ENCODE measurements at places on chromosomes 4 and X.

DNA sequence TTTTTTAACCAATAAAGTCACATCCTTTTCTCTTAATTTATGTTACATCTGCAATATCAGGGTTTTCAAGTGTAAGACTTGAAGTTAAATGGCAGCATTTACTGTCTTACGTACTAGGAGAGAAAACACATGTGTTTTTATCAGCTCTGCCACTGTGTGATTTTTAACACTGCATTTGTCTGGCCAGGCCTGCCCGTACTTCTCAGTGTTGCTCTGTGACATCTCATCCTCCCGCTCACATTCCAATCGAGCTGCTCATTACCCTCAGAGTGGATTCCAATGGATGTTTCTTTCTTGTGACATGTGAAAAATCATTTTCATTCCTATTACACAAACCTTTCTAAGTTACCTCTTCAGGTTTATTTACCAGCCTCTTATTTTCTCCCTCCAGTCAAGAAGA is 420.3 kb downstream of the FAT4 start:
- DNase-seq: no peak

DNA sequence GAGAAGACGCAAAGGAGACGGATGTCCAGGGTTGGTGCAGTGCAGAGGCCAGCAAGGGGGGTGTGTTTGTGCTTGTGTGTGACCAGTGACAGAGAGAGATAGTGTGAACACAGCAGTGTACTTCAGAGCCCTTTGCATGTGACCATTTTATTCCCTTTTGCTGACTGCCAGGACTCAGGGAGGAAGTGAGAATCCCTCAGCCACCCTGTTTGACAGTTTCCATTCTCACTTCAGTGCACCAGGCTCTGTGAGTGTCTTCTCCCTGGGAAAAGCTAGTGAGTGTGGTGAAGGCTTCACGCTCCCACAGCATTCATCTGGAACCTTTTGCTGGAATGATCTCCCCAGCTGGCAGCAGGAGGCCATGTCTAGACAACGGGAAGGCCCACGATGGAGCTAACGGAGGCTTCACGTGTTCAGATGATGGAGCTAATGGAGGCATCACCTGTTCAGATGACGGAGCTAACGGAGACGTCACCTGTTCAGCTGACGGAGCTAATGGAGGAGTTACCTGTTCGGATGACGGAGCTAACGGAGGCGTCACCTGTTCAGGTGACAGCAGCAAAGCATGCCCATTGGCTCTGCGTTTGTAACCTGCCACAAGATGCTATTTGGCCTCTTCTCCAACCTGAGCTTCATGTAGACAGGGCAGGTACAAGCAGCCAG is 195.4 kb downstream of the AFAP1 start:
- no peak for DNase-seq

DNA sequence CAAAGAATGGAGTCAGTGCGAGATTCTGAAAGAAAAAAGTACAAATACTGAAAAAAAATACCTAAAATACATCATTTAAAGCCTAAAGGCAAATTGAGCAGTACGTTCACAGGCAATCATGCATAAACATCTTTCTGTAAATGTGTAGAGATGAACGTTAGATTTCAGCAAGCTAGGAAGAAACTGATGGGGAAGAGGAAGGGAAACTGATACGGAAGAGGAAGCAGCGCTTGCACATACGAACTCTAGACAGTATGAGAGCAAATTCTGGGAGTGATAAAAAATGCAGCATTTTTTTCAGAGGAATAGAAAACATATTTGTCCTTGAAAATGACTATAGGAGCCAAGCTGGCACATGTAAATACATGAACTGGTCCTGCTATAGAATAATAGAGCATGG is 9.4 kb downstream of the ANKRD50 start:
- no peak for DNase-seq

DNA sequence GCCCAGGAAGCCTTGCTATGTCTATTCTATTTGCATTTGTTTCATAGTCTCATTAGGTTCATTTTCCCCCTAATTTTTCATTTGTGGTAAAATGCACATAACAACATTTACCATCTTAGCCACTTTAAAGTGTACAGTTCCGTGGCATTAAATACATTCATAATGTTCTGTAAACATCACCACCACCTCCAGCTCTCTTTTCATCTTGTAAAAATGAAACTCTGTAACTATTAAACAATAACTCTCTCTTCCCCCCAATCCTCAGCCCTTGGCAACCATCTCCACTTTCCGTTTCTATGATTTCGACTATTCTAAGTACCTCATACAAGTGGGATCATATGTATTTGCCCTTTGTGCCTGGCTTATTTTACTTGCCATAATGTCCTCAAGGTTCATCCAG is 19.9 kb downstream of the ARHGEF38 start:
- DNase-seq: no peak

- DNase-seq: no peak
Measured at GRCh38 chr4:144531841-144532240, 114.1 kb upstream of the HHIP start.

DNA sequence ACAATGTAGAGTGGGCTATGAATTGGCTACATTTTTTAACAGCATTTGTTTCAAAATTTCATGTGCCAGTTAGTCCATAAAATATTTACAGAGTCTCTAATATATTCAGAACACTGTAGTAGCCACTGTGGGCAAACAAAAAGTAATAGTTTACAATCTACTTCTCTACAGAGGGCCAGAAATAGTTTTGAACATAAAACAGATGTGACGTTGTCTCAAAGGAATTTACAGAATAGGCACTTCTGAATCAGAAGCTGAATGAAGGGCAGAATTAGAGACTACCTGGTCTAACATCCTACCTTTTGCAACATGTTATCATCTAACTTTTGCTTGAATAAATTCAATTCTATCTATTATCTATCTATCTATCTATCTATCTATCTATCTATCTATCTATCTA is 811.9 kb upstream of the EPHA5 start:
- no peak for DNase-seq

GRCh38 chr4:153638999-153639398 is 45.1 kb upstream of the TLR2 start:
- no peak for DNase-seq

- peak; percentile 77 for DNase-seq
Measured at GRCh38 chr4:37890801-37891259, at the start of gene TBC1D1. Gene TBC1D1, plus strand, starts transcription at chr4:37891084. Its CDS starts 11,012 bp downstream, at chr4:37902096.

GRCh38 chrX:107171369-107172102 is 34.7 kb downstream of the NUP62CL start:
- no peak for DNase-seq

DNA sequence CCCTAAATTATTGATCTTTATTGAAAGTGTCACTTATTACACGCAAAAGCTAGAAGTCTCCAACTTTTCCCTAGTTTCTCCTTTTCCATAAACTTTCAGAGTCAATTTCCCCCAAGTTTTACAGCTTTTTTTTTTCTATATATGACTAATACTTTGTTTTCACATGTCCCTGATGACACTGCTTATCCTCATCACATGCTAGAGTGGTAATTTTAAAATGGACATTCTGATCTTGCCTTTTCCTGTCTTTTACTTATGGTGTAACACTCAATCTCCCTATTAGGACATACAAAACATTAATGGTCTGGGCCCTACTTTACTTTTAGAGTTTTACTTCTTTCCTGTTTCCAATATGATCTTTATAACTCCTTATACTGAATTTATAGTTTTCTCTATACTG is 112.6 kb downstream of the ANK2 start:
- no peak for DNase-seq

GRCh38 chr4:143384381-143384994 is 47.8 kb downstream of the GAB1 start:
- no peak for DNase-seq

DNA sequence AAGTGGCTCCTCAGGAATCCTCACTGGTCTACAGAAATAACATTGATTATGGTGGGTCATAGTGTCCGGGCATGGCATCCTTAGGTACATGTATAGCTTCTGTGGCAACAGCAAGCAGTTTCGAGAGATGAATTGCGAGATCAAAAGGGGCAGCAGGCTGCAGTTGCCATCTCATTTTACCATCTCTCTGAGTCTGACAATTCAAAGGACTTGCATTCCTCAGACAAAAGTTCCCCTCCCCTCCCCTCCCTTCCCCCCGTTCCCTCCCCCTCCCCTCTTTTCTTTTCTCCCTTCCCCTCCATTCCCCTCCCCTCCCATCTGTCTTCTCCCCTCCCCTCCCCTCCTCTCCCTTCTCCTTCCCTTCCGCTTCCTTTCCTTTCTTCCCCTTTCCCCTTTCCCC is 70.2 kb downstream of the MTNR1A start:
- no peak for DNase-seq

- no peak for DNase-seq
Measured at GRCh38 chr4:53003959-53004358, 141.8 kb downstream of the RASL11B start.

DNA sequence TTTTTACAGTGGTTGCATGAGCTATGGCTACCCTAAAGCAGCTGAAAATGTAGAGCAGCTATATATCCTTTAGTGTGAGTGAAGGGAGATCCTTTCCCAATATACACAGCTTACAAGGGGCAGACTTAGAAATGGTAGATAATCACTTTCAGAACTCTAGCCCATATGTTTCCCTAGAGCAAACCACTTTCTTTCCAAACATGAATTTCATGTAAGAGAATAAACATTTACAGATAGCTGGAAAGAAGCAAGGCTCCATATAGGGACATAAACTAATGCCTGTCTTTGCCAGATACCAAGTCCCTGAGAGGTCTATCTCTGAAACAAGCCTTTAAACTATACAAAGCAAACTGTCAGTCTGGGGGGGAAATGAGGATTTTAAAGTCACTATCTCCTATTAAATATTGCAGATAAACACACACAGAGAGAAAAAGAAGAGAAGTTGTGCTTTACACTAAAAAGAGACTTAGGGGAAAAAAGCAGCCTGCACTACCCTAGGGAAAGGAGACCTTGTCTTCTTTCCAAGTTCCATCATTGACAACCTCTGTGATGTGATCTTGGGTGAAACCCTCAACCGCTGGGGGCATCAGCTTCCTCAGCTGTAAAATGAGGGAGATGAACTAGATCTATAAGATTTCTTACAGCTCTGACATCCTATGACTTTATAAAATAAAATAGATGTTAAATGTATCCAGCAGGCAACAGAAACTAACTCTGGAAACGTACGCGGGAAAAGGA is 73.6 kb downstream of the TMEM156 start:
- no peak for DNase-seq

- DNase-seq: no peak
Measured at GRCh38 chrX:97490656-97491055, 606.9 kb downstream of the RPA4 start.

- no peak for DNase-seq
Measured at GRCh38 chr4:169156392-169156791, 114.4 kb downstream of the SH3RF1 start.

DNA sequence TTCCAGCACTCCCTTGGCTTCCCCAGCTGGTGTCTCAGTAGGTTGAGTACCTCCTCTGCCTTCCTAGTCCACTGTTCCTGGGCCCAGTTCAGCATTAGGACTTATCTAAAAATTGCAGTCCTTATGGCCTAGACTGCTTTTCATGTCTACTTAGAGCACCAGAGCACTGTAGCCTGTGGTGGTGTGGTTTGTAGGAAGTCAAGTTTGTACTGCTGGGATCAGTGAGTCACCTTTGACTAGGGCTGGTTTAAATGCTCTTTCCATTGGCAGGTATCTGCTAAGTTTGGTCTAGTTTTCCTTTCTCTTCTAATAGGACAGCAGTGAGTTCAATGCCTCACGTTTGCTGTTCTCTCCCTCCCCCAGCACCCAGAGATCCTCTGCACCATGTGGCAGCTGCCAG is 233.6 kb upstream of the WDFY3 start:
- no peak for DNase-seq

DNA sequence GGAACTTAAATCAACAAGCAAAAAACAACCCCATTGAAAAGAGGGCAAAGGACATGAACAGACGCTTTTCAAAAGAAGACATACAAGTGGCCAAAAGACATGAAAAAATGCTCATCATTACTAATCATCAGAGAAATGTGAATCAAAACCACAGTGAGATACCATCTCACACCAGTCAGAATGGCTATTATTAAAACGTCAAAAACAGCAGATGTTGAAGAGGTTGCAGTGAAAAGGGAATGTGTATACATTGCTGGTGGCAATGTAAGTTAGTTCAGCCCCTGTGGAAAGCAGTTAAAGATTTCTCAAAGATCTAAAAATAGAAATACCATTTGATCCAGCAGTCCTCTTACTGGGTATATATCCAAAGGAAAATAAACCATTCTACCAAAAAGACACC is 22.6 kb downstream of the RTL9 start:
- no peak for DNase-seq

GRCh38 chr4:1975391-1975801 is 33.4 kb downstream of the NELFA start:
- no peak for DNase-seq

GRCh38 chr4:126265888-126266287 is 951.1 kb downstream of the FAT4 start:
- DNase-seq: no peak

DNA sequence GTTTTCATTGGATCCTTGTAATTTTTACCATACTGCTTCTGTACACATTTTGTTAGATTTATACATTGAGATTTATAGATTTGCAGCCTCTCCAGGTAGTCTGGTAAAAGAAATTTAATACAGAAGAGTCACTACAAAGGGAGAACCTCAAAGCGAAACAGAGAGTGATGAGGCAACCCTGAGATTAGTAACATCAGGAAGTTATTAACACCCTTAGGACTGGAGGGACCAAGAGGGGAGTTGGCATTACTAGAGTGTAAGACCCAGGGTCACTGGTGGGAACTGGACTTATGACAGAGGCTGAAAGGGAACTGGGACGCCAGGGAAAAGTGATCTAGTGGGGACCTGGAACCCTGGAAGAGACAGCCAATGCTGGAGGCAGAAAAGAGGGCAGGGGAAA is 20.6 kb upstream of the MAML3 start:
- DNase-seq: no peak

- DNase-seq: peak; percentile 57
Measured at GRCh38 chrX:47618923-47619485, 653 bp downstream of the SYN1 start.

DNA sequence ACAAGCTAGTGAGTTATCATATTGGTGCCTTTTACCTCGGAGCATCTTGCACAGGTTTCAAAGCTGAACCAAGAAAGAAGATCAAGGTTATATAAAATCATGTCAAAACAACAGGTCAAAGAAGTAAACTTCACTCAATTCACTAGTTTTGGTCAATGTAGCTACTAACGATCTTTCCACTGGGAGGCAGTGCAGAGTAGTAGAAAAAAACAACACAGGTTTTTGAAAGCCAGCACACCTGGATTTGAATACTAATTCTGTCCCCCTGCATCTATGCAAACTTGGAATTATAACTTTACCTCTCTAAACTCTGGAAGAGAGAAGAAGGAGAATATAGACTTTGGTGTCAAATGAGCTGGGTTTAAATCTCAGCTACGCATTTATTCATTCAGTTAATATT is 266.1 kb downstream of the GRIA3 start:
- DNase-seq: no peak

GRCh38 chr4:151858356-151858755 is 97.5 kb upstream of the GATB start:
- no peak for DNase-seq
